ENCODE measurements at places on chromosomes 7 and 10. TPM values are rescaled to one million over a fixed set of nuclear protein-coding genes. Genes with fewer than 3 reads are reported as not detected.

The GIMAP7 gene
- 239 TPM for total RNA-seq

- DNase-seq, result no peak
These were observed 30.3 kb upstream of the CDK1 start for GRCh38 chr10:60747817-60748469.

The SPDYE1 gene
- total RNA-seq, result not detected

- DNase-seq, result no peak
These were observed 83.5 kb upstream of the PRKG1 start for GRCh38 chr10:50990568-50991455.

The SDK1 gene
- 0.10 TPM for total RNA-seq

DNA sequence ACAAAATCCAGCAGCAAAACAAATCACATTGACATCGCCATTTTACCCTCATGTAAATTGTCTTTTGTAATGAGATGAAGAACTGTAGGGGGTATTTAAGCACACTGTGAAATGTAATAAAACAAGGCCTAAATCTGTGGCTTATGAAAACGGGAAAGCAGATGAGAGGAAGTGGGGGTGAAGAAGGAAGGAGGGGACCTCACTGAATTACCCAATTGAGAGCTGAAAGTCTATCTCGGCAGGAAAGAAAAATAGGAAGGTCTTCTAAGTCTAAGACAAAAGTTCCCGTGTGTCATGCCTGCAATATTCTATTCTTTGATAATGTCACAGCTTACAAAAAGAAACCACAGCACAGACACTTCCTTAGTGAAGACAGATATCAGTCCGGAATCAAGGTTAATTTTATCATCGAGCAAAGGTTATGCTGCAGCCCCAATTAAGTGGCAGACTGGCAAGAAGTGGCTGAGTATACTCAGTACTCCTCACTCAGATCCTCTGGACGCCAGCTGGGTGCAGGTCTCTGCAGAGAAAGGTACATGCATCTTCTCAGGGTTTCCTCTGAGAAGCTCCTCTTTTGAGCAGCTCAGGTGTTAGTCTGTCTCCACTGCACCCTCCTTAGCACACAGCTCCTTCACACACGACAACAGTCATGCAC, 239.7 kb downstream of the FANK1 start:
- DNase-seq, result no peak

The FZD8 gene
- total RNA-seq, result 0.15 TPM

The UNCX gene
- total RNA-seq, result not detected

- DNase-seq, result no peak
These were observed 108.7 kb downstream of the NRBF2 start for GRCh38 chr10:63241841-63242281.

- DNase-seq, result no peak
These were observed 560.1 kb upstream of the LRRTM3 start for GRCh38 chr10:66365686-66366085.

The TMEM273 gene
- total RNA-seq, result 12.5 TPM

GRCh38 chr7:6536262-6537260, 14.7 kb downstream of the GRID2IP start:
- DNase-seq, result no peak

The HECW1 gene
- not detected for total RNA-seq

- peak; percentile 60 for DNase-seq
These were observed 46.6 kb downstream of the PWWP2B start for GRCh38 chr10:132443605-132443982.

All from activated CD4-positive, alpha-beta T cell treated with anti-CD3 and anti-CD28 coated beads, Interleukin-2, amount 10 ng/mL, durations not matched to agents 7 days and 5 days (primary cell).